Stimulated activated effector memory CD8-positive, alpha-beta T cell treated with anti-CD3 and anti-CD28 coated beads, Interleukin-12 subunit alpha, Interleukin-12 subunit beta, amount 100 ng/mL, for 72 hours (primary cell): ENCODE measurements at places on chromosomes 1 and 21.

DNA sequence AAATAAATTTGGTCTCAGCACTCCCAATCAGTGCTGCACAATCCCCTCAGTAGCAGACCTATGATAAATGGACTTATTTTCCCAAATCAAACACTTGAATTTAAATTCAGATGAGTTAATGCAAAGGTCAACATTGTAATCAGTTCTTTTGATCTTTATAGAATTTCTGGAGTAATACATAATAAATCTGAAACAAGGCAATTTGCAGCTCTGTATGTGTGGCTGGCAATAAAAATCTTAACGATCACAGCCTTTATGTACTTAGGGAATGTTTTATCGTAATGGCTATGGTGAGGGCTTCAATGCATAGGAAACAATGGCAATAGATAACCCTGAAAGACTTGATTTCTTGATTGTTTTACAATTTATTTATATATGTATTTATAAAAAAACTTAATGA lies 91.4 kb downstream of the GPATCH2 start:
- no peak for DNase-seq

- DNase-seq = no peak
Observed at GRCh38 chr1:43557744-43558245, 27.1 kb downstream of the PTPRF start.

DNA sequence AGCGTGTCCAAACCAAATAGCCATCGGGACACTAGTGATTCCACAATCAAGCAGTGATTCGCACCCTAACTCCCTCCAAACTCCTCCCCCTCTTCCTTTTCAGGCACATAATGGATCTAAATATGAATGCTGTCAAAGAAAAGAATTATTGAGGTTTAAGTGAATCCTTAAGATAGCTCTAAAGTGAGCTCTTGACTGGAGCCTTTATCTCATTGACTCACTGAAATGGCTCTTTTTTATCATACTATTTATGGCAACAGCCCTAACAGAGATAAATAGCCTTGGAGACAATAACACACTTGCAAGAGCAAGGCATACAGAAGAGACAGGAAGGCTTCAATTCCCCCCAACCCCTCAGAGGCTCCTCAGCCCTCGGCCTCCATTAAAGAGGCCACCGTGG lies 143.3 kb downstream of the PLXNA2 start:
- no peak for DNase-seq

- DNase-seq = no peak
Observed at GRCh38 chr1:204206121-204206520, 7.7 kb downstream of the GOLT1A start.

DNA sequence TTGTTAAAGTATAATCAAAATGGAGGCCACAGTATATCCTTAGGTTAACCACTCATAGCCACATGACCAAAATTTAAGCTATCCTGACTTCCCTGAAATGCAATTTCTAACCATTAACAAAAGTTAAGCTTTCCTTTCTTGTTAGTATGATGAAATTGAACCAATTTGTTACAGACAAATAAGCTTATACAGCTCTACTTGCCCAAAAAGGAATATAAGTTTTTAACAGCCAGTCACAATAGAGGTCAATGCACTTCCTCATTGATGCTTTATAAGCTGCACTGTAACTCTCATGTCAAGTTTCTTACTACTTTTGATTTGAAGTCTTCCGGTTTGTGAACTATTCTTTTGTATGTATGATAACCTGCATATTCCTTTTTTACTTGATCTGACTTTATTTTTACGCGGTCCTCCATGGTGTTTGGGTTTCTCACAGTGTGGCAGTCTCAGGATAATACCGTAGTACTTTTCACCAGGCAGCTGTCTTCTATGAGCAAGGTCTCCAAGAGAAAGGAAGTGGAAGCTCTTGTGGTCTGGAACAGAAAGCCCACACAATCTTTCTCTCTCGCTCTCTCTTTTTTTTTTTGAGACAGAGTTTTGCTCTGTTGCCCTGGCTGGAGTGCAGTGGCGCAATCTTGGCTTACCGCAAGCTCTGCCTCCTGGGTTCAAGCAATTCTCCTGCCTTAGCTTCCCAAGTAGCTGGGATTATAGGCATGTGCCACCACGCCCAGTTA lies 331.6 kb downstream of the SRGAP2C start:
- DNase-seq = peak; percentile 62

- DNase-seq = no peak
Observed at GRCh38 chr1:162568802-162569201, 7.3 kb downstream of the UAP1 start.

- no peak for DNase-seq
Observed at GRCh38 chr1:153030895-153031294, at the start of gene SPRR1B. SPRR1B (plus strand) TSS chr1:153031203; CDS start chr1:153032346, 1,143 bp downstream.

GRCh38 chr1:216420746-216421145 lies 2.5 kb downstream of the USH2A start:
- DNase-seq = no peak

GRCh38 chr21:45318556-45319404 lies 31.1 kb upstream of the POFUT2 start:
- DNase-seq = no peak
